ENCODE measurements at places on chromosomes 7 and 10.

DNA sequence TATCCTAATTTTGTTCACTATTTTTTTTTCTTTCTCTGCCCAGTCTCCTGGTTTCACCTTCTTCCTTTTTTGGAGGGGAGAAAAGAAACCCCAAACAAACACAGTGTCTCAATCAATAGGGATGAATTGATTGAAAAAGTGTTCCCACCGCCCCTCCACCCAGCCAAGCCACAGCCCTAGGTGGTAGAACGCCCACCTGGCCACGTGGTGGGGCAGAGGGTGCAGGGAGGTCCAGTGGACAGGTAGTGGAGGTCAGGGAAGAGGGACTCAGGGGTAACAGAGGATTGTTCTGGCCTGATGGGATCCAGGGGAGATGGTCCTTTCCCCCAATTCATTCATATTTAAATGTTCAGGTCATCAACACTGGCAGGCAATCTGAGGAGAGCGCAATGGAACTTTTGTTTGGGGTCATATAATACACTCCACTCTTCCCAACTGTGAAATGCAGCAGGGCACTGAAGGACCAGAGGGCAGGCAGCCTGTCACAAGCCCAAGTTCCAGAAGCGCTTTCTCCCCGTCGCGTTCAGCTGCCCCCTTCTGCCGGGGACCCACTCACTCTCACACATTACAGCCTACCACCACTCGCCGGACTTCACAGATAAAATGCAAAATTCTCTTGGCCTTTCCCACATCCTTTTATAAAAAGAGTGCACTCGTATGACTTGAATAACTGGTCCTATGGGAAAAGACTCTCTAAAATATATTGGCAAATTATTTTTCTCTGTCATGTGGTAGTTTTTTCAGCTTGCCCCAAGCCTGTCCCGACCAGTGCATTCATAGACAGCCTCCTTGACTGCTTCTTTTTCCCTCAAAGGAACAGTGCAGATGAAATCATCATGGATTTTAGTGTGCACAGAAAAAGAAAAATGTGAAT, 1.6 kb downstream of the INHBA start:
- DNase-seq = peak; percentile 31

GRCh38 chr10:94210440-94211168, 152.1 kb downstream of the NOC3L start:
- DNase-seq = no peak

DNA sequence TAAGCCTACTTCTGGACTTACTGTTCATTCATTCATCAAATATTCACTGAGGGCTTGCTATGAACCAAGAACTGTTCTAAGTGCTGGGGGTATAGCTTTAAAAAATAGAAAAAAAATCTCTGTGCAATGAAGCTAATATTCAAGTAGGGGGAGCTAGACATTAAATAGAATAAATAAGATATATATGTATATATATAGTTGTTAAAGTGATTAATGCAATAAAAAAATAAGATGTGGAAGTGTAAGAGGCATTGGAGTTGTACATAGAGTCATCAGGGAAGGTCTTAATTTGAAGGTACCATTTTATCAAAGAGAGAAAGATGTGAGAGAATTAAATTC, 181.2 kb upstream of the AGR3 start:
- no peak for DNase-seq

- DNase-seq = no peak
Observed at GRCh38 chr7:5229451-5230264, 39.6 kb downstream of the WIPI2 start.

- no peak for DNase-seq
Observed at GRCh38 chr7:135719688-135720087, 8.3 kb downstream of the SLC13A4 start.

GRCh38 chr7:122092964-122093797, 50.9 kb downstream of the AASS start:
- DNase-seq = peak; percentile 81

DNA sequence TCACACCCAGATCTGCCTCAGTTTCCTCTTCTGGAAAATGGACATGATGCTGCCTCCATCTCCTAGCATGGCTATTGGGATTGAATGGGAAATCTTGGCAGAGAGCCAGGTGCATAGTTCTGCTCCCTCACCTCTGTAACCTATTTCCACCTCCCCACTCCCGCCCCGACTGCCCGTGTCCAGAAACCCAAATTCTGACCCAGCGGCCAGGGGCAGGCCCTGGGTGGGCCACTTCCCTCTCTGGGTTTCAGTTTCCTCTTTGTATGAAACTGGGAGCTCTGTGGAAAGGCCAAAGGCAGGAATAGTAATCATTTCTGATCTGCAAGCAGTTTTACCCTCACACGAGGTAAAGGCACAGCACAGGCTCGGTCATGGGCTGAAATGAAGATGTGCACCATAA, 74.1 kb upstream of the DUSP5 start:
- no peak for DNase-seq

DNA sequence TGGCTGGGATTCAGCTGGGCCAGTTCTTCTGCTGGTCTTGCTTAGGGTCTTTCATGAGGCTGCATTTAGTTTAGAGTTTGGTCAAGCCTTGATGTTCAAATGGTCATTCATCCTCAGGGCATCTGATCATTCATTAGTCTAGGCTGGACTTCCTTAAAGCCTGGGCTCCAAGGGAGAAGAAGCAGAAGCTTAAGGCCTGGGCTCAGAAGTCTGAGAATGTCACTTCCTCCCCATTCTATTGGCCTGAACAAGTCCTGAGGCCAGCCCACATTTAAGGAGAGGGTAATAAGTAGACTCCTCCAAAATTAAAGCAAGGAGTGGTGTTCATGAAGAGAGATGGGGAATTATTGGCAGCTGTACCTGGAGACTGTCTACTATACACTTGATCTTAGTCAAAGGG, 193.2 kb upstream of the HABP2 start:
- DNase-seq = no peak

All from glutamatergic neuron (in vitro differentiated cells).